Liver (tissue), 10 donors: ENCODE measurements at places on chromosomes 16 and 17. TPM values are rescaled to one million over a fixed set of nuclear protein-coding genes. Genes with fewer than 3 reads are reported as not detected.

- DNase-seq = no peak
Observed at GRCh38 chr17:7997186-7997585, 5.2 kb upstream of the GUCY2D start.

DNA sequence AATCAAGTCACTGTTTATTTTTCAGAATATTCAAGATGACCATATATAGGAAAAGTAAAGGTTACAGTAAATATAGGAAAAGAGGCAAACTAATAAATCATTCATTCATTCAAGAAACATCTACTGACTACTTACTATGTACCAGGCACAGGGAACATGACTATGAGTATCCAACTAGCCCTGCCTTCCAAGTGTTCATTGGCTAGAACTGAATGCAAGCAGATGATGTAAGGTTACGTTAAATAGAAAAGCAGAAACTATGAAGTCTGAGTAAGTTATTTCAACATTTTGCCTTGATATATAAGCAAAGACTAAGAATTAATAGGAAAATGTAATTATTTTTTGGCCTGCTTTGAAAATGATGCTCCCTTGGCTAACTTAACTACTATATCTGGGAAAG, 36.7 kb downstream of the SPAG9 start:
- no peak for DNase-seq

DNA sequence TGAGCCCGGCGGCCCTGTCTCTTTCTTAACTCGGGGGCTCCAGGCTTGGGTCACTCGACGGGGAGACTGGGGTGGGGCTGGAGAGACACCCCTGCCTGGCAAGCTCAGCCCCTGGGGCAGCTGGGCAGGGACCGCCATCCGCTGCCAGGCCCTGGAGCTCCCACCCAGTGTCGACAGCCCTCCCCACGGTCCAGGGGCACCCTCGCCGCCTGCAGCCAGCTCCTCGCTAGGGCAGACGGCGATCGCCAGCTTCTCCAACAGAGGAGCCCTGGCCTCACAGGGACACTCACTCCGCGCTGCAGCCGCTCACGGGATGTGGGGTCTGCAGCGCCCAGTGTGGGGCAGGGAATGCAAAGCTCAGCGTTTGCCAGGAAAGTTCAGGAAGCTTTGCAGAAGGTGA, 16.0 kb upstream of the APRT start:
- DNase-seq = no peak

DNA sequence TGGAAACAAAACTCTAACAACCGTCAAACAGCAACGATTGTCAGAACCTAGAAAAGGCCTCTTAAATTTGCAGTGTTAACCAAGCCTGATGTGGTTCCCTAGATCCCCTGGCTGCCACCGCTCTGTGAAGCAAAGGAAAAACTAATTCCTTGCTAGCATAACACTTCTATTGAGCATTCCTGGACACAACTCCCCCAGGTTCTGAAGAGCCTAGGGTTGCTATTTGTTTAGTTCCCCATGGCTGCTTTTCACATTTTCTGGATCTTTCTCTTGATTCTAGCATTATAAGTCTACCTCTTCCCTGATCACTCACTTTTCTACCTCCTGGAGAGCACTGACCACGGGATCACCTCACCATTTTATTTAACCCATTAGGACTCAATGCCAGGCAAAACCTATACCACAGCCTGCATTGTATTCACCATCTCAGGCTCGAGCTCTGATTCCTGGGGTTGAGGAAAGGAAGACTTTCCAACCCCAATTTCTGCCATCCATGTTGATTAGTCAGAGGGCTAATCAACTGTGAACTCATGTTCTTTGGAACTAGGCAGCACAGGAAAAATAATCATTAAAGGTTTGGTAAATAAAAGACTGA, 692 bp upstream of the KCNJ16 start:
- DNase-seq = no peak

DNA sequence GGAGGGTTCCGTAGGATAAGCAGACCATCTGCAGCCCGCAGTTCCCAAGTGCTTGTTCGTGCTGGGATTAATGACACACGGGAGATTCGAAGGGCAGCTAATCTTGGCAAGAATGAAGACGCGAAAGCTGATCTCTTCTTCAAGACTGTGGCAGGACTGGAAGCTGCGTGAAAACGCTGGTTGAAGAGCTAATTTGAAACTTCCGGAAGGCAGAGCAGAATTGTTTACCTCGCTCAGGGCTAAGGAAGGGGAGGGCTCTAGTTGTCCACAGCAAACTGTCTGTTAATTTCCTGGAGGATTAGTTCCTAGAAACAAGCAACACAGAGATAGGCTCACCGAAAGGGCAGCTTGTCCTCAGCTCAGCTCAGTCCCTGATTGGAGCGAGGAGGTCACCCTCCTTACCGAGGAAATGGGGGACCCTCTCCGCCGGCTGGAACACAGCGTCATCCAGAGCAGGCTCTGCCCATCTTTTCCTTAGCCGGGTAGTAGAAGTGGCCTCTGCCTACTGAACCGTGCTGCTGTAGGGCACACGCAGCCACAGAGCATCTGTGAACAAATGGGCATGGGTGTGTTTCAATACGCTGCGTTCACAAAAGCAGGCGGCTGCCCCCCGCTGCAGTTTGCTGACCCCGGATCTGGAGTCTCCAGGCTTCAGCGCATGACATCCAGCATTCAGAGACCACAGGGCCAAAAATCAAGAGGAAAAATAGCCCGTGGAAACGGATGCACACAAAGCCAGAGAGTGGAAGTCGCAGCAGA, 16.7 kb upstream of the BAIAP2 start:
- no peak for DNase-seq

CCL17 gene
- total RNA-seq = not detected

GRCh38 chr17:73933164-73933766, 270.2 kb upstream of the RPL38 start:
- DNase-seq = no peak

GRCh38 chr16:47713225-47713595, 252.1 kb downstream of the PHKB start:
- no peak for DNase-seq

HAGHL gene
- 1.1 TPM for total RNA-seq

- DNase-seq = no peak
Observed at GRCh38 chr17:76943202-76943601, 75.0 kb downstream of the MGAT5B start.

PRSS8 gene
- total RNA-seq = 1.1 TPM

- DNase-seq = no peak
Observed at GRCh38 chr16:29643596-29643995, 19.5 kb upstream of the SPN start.
